NCI-H774 (cell line): ENCODE measurements at places on chromosomes 3 and 15.

GRCh38 chr3:186185194-186185787 is 76.4 kb upstream of the ETV5 start:
- no peak for DNase-seq

DNA sequence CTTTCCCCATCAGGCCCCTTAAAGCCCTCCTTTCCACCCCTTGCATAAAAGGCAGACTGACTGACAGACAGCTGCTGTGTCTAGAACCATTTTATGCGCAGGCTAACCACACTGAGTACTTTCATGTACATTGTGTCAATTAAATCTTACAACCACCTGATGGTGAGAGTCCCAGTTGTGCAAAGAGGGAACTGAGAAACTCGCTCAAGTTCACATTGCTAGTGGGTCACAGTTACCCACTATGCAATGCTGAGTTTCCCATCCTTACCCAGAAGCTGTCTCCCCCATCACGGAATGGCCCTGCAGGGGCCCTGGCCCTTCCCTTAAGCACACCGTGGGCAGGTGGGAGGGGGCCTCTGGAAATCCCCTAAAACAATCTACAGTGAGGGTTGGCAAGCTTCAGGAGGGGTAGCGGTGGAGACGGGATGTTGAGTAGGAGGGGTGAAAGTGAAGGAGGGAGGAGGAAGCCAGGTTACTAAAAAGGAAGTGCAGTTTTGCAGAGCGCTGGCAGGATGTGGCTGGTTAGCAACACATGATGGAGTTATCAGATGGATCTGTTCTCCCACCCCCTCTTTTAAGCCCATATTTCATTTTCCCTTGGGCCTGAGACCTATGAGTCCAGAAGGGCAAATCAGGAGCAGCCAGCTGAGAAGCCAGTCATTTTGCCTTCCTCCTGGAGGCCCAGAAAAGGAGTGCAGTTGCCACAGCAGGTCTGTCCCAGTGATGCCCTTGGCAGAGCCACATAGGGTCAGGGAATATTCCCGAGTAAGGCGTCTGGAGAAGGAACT is 30.0 kb downstream of the STARD5 start:
- DNase-seq, result no peak

DNA sequence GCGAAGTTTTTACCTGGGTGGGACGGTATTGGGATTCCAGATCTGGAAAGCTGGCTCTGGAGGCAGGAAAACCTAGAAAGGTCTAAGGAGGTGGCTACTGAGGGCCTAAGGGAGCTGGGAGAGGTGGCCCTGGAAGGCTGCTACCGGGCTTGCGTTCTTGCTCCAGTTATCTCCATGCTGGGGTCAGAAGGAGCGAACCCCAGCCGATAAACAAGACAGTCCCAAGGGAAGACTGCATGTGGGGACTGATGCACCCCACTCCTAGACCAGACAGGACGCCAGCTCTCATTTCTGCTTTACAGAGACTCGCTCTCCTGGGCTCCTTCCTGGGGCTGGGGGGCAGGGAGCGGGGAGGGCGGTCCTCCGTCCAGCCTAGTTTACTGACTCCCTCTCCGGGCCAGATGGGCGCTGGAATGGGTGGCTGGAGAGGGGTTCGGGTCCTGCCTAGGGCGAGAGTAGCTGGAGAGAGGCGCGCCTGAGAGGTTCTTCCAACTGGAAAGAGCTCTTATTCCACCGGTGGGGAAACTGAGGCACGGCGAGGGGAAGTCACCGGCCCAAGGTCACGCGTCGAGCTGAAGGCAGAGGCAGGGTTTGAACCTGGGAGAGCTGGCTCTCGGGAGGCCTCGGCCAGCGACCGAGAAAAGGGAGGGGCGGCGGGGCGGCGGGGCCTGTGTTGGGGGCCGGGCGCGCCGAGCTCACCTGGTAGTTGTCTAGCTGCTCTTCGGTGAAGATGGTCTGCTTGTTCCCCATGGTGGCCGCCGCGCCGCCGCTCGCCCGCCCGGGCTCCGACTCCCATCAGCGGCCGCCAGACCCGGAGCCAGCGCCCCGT is 565 bp downstream of the CIB2 start:
- DNase-seq, result no peak

GRCh38 chr3:113600418-113601182 is 68.2 kb downstream of the SIDT1 start:
- no peak for DNase-seq

- no peak for DNase-seq
Observed at GRCh38 chr3:53150247-53151085, 10.5 kb upstream of the PRKCD start.

GRCh38 chr3:53384465-53385423 is 37.4 kb upstream of the DCP1A start:
- DNase-seq, result no peak

- DNase-seq, result no peak
Observed at GRCh38 chr15:42549741-42550392, 1.2 kb downstream of the HAUS2 start.

GRCh38 chr15:40096094-40096891 is 12.4 kb downstream of the BMF start:
- no peak for DNase-seq

- no peak for DNase-seq
Observed at GRCh38 chr3:169278092-169278491, 385.4 kb downstream of the MECOM start.

GRCh38 chr3:108153451-108153981 is 62.7 kb upstream of the CD47 start:
- DNase-seq, result no peak

DNA sequence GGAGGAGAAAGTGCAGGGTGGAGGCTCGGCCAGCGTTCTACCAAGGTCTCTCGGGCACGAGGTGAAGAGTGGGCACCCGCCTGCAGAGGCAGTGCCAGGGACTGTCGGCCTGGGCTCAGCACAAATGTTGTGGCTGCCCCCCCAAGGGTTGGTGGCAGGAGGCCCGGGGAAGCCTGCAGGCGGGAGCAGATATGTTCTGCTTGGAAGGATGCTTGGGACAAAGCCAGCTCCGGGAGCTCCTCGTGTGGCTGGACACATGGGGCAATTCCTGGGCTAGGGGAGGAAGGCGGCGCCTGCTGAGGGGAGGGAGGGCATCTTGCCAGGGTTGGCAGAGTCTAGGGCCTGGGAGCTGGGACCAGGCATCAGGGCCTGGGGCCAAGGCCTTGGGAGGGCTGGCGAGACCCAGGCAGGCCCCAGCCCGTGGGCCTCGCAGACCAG is 30.4 kb upstream of the FBLN2 start:
- DNase-seq, result no peak

- no peak for DNase-seq
Observed at GRCh38 chr3:106007512-106007911, 138.7 kb upstream of the CBLB start.

DNA sequence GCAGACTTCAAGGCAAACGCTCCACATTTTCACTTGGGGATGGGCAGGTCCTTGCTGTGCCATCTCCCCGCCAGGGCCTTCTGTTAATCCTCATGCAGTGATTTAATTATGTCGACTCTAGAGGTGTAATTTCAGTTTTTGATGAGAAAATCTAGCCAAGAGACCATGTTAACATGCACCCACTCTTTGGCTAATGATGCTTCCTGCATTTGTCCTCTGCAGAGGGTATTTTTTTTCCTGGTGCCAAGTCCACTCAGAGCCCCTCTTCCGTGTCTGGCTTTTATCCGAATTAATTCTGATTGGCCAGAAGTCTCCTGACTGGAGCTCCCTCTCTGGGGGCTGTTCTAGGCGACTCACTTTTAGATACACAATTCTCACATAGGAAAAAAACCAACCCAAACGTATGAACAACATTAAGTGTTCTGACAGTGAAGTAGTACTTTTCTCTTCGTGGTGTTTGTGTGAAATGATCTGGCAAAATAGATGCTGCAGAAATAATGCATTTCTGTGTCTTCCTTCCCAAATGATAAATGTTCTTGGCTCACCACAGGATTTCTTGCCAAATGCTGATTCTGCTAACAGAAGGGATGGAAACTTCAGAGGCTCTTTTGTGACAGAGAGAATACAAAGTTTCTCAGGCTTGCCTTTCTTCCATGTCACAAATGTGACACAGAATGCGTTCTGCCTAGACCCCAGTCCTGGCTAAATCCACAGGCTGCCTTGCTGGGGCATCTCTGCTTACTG is 190.0 kb downstream of the CACNA2D3 start:
- no peak for DNase-seq

- no peak for DNase-seq
Observed at GRCh38 chr3:71585887-71586809, 2.6 kb upstream of the FOXP1 start.

GRCh38 chr15:40929660-40930429 is 705 bp downstream of the DLL4 start:
- DNase-seq, result peak; percentile 51

GRCh38 chr3:192841428-192841827 is 76.2 kb downstream of the MB21D2 start:
- peak; percentile 61 for DNase-seq

DNA sequence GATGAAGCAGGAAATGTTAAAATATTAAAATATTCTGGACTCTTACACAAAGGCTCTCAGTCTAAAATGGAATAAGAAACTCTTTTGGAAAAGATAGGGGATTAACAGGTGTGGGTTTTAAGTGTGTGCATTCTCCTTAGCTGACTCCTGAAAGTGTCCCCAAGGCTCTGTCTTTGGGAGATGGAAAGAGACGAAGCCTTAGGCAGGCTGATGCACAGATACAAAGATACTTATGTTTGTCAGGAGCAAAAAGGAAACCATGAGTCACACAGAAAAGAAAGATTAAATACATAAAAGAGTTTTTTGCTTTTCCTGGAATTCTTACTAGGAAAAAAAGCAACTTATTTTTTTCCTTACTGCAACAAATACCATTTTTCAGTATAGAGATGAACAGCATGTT is 23.8 kb upstream of the ABI3BP start:
- DNase-seq, result no peak

DNA sequence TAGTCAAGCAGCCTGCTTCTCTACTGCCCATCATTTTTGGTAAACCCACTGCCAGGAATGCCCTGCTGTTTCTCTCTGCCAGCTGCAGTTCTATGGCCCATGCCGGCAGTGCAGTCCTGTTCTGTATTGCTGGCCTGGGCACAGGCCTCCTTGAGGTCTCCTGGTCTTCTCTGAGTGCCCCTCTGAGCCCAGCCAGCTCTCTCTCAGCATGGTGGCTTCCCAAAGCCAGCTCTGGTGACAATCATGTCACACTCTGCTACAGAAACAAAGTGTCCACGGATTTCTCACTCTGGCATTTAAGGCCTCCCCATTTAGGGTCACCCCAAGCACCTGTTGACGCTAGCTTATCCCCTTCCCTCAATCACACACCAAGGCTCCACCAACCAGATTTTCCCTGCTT is 24.5 kb downstream of the SRPRB start:
- no peak for DNase-seq

DNA sequence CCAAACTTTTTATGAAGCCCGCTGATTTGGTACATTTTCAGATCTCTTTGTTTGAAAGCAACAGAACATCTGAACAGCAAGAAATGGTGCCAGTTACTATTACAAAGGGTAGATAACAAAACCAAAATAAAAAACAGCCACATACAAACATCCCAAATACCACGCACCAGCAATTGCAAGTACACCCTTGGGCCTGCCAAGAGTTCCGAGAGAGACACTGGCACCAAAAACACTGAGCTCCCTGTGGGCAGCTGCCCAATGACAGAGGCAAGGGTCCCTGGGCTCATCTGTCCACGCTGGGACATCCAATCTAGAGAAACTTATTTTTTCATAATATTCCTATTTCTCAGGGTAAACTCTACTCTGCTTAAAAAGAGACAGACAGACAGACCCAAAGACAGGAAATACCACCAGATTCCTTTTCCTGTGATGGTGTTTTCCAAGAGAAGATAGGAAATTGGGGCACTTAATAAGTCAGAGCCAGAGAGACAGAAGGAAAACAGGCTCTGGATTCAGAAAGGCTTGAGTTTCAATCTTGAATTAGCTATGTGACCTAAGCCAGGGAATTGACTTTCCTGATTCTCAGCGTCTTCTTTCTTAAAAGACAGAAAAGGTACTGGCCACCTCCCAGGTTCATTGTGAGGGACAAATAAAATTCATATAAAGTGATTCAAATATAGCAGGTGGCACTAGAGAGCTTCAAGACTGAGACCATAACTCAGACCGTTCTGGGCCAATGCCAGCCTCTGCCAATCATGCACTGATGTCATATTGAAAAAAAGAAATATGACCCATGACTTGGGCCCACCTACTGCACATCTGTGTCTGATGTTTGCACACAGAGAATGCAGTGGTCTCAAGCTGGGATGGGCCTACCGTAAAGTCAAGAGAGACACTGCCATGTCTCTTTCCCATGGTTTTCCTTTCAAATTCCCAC is 61.3 kb downstream of the FOXP1 start:
- no peak for DNase-seq

DNA sequence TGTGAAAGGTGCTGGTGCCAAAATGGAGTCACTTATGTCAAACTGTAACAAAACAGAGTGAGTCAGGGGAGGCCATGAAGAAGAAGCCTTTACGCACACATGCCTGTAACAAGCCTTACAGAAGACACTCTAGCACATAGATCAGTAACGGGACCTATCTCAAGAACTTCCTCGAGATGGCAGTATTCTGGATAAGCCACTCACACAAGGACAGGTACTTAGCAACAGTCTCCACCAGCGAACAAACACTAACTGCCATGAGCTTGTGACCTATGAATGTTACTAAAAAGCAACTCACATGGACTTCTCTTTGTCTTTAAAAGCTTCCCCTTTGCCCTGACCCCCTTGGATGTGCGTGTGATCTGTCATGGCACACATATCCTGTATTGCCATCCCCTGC is 235.1 kb downstream of the CD47 start:
- no peak for DNase-seq

DNA sequence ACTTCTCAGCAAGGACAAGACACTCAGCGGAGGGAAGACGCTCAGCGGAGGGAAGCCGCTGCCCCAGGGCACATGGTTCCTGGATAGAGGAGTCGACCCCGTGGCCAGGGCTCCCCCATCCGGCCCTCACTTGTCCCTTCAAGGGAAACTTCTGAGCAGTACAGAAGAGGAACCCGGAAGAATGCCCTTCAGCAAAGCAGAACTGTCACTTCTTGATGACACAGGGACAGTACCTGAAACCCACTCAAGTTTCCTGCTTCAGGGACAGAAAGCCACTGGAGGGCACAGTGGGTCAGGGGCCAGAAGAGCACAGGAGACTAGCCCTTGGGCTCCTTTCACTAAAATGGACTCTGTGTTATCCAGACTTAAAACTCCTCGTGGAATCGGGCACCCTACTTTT is 97.8 kb upstream of the RPL32 start:
- no peak for DNase-seq

- no peak for DNase-seq
Observed at GRCh38 chr3:197942956-197943556, 6.9 kb upstream of the RPL35A start.

GRCh38 chr3:193729601-193730000 is 136.6 kb downstream of the OPA1 start:
- DNase-seq, result no peak

DNA sequence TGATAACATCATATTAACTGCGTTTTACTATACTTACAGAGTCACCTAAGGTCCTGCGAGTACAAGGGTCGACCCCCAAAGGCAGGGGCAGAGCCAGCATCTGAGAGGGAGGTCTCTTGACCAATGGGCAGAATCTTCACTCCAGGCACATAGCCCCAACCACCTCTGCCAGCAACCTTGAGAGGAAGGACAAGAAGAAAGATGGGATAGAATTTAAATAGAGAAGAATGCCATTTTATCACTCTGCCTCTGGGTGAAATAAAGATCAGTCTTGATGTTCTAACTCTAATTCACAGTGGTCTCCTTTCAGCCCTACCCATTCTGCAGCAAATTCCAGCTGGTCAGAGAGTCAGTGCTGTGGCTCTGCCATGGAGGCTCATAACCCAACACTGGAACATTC is 26.5 kb downstream of the KNG1 start:
- DNase-seq, result no peak

- DNase-seq, result peak; percentile 65
Observed at GRCh38 chr3:175187586-175187985, 328.5 kb downstream of the NAALADL2 start.
